ENCODE measurements at places on chromosomes 4 and X. TPM values are rescaled to one million over a fixed set of nuclear protein-coding genes. Genes with fewer than 3 reads are reported as not detected.

DNA sequence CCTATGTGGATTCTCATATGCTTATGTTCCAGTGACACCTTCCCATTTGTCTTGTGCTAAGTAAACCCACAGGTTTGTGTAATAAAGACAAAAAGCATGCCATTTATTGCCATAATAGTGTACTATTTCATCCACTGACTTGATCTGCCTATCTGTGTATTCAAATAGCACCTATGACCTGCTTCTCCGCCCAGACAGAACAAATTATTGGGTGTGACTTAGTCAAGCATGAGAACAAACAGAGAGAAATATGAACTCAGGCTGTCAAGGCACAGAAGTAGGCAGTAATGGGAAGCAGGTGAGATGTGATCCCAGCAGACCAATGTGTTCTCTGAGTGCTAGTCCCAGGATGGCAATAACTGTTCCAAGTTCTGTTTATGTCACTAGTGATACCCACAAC lies 25.4 kb downstream of the ELOVL6 start:
- DNase-seq: no peak

DNA sequence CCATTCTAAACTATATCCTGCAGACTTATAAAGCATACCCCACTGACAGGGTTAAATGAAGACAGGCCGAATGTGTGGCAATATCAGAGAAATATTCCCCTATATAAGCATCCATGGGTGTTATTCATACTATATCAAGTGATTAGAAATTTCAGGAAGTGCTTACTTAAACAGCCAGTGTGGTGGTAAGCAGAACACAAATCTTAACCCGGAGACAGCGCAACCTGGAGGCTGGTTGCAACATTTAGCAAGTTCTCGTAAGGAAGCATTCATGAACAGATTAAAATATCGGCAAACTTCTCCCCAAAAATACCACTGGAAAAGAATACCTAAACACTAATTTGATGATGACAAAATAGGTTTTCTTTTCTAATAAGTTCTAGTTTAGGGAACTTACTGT lies 261.2 kb downstream of the CBLL2 start:
- DNase-seq: no peak

GRCh38 chr4:8639021-8639420 lies 46.5 kb downstream of the CPZ start:
- DNase-seq: no peak

HHIP gene
- not detected for total RNA-seq

FAM47E gene
- total RNA-seq: not detected

DNA sequence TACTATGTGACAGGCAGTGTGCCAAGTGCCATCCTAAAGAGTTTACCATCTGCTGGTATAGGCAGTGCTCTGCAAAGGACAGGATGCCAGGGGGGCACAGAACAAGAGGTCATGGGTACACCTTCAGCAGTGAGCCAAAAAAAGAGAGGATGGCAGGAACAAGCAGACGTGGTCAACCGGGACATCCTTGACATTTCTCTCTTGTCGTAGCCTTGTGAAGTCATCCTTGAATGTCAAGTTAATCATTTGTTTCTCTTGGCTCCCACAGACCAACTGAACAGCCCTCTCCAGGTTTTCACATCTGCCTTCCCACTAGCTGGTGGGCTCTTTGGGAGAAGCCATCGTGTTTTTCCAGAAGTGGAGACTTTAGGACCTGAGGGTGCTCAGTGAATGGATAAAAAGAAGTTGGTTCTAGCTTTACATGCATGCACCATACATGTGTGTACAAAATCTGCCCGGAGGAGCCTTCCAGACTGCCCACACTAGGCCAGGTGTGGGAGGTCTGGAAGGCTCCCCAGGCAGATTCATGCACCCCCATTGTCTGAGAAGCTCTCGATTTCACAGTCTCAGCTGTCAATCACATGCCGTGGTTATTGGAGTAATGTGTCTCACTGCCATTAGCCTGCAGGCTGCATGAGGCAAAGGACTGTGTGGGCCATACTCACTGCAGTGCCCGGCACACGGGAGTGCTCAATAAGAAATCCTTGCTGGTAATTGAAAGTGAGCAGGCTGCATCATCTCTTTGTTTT lies 16.4 kb downstream of the PNMA6F start:
- no peak for DNase-seq

GRCh38 chr4:25970226-25970675 lies 56.2 kb downstream of the SMIM20 start:
- DNase-seq: no peak

REELD1 gene
- total RNA-seq: 0.45 TPM

MFAP3L gene
- total RNA-seq: 0.59 TPM

- DNase-seq: no peak
Measured at GRCh38 chrX:129632443-129632842, 22.3 kb downstream of the APLN start.

GRCh38 chr4:140851032-140851636 lies 94.9 kb upstream of the TBC1D9 start:
- DNase-seq: no peak

TMSB15C gene
- 4.6 TPM for total RNA-seq

TASL gene
- 9.0 TPM for total RNA-seq

DNA sequence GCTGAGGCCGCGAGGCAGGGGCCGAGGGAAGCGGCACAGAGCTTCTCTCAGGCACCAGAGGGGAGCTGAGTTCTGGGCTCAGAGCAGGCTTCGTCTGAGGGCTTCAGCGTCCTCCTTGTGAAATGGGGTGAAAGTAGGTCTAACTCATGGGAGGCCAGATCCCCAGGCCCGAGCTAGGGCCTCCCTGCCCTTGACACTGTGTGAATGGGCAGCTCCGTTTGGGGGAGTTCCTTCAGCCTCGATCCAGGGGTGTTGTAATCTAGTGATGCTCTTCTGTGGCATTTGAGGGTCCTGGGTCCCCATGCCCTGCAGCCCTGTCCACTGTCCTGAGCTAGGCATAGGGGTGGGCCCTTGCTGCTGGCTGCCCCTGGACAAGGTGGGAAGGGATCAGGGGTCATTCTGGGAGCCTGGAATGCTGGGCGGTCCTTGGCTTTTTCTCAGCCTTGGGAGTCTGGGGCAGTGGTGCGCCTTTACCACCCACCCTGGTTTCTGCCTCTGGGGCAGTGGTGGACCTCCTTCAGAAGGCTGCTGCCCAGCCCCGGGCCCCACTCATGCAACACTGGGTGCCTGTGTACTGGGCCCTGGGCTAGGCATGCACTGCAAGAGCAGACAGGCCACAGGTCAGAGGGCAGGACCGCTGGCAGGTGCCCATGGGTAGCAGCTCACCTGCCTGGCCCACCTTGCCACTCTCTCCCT lies 4.1 kb downstream of the SH3BP2 start:
- DNase-seq: no peak

DNA sequence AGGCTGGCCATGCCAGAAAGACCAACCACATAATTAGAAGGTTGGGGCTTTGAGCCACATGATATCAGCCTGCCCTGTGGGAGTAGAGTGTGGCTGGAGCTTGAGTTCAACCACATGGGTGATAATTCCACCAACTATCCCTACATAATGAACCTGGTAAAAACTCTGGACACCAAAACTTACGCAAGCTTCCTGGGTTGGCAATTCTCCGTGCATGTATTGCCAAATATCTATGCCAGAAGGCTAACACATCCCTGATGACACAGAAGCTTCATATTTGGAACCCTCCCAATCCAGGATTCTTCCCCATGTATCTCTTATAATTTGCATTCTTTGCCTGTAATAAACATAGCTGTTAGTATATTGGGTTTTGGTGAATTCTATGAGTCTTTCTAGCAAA lies 68.2 kb downstream of the FUNDC1 start:
- no peak for DNase-seq

CXCL8 gene
- 0.80 TPM for total RNA-seq

SLC2A9 gene
- 3.8 TPM for total RNA-seq

FHDC1 gene
- 0.12 TPM for total RNA-seq

DNA sequence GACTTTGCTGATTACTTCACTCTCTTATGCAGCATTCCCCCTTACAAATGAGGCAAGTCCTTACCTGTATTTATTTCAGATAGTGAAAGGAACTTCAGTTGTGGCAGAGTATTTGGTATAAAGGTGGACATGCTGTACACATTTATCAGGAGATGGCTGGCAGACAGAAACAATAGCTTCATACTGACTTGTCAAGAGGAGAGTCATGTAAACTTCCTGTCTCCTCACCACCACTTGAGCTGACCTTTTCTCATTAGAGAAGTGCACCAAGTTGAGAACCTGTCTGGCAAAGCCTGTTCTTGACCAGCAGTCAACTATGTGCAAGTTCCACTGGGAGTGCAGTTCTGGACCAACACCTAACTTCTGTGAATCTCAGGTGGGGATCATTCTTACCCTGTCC lies 80.8 kb downstream of the LARP1B start:
- no peak for DNase-seq

DGAT2L6 gene
- total RNA-seq: not detected

TCEAL7 gene
- not detected for total RNA-seq

DNA sequence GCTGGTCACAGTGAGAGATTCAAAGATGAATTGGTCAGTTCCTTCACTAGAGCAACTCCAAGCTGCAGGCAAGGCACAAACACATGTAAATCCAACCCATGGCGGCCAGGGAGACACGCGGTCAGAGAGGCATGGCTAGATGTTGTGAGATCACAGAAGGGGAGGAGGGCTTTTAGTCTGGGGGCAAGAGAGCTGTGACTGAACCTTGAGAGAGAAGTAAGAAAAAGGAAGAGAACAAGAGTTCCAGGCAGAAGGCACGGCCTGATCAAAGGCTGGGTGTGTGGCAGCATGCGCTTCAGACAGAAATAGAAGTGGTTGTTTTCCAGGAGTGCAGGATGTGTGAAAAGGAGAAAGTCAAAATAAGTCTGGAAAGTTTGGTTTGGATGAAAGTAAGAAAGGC lies 15.9 kb downstream of the CCDC149 start:
- no peak for DNase-seq

DNA sequence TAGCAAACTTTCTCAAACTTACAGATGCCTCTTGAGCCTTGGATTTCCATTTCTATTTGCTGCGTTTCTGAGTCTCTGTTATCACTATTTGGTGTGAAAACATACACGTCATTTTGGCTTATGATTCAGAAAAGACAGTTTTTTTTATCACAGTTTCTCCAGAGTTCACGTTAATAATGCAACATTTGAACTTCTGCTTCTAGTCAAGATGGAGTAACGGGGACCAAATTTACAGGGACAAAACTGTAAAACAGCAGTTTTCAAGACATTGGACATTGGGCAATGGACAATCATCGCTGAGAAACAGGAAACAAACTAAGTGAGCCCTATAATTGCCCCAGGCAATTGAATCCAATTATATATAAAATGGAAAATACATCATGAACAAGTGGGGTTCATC lies 36.2 kb upstream of the TASL start:
- DNase-seq: no peak

CFAP99 gene
- not detected for total RNA-seq

HNRNPD gene
- total RNA-seq: 421 TPM

- DNase-seq: no peak
Measured at GRCh38 chr4:41656572-41657520, 91.7 kb downstream of the PHOX2B start.

DNA sequence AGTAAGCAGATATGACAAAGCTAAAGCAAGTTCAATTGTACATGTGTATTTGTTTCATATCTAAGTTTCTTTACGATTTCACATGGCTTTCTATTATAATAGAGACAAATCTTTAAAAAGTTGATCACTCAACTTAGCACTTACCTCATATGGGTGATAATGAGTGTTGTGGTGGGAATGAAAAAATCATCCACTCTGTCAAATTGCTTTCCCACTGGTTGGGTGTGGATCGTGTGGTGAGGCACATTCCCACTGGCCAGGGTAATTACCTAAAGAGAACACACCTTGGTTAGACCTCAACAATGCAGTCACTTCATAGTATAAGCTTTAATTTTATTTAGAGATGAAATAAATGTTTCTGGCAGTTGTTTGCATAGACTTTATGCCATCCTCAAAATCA lies 708.9 kb downstream of the FSTL5 start:
- DNase-seq: no peak

INTS6L gene
- total RNA-seq: 20.3 TPM

GRCh38 chr4:138952411-138952810 lies 63.2 kb upstream of the NOCT start:
- DNase-seq: no peak

GRCh38 chr4:48041535-48042137 lies 25.1 kb downstream of the NIPAL1 start:
- DNase-seq: no peak

SSX1 gene
- not detected for total RNA-seq

SLIT2 gene
- not detected for total RNA-seq

PF4V1 gene
- not detected for total RNA-seq

USO1 gene
- total RNA-seq: 30.1 TPM

FATE1 gene
- total RNA-seq: not detected

SLC25A5 gene
- 434 TPM for total RNA-seq

DNA sequence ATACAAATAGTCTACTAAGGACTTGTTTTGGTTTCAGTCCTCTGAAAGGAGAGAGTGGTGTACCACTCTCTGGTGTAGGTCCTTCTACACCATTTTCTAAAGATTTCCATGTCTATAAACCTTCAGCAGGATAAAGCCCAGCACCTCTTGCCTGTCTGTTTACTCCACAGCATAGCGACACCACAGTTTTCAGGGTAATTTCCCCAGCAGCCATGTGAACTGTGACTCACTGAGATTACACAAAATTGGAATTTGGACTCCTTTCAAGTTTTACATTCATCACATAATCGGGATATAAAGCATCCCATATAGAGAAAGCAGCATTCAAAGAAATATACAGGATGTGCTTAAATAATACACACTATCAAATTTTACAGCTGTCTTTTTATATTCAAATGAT lies 229.6 kb downstream of the PRDM5 start:
- DNase-seq: no peak

DNA sequence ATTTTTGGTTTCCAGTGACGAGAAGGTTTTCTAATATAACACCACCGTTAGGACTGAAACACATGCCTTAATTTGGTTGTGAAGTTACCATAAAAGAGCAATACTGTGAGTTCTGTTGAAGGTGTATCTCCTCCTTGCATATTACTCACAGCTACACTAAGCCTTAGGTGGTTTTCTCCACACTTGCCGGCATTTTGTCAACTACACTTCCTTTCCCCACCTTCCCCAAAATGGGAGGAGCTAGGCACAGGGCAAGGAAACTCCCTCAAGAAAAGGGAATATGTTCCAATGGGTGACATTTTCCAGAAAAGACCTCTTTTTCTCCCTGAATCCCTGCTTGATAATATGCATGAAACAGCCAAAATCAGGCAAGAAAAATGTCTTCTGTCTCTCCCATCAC lies 44.8 kb downstream of the RELL1 start:
- no peak for DNase-seq

DNA sequence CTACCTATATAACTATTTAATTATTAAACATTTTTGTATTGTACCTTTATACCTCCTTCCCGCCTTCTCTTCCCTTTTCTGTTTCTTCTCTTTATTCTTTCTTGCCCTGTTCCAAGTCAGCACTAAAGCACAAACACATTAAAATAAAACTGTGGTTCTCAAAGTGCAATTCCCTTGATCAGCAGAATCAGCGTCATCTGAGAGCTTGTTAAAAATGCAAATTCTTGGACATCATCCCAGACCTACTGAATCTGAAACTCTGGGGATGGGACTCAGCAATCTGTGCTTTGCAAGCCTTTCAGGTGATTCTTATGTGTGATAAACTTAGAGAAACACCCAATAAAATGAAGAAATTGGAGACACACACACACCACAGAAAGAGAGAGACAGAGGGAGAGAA lies 178.4 kb upstream of the BMP3 start:
- DNase-seq: no peak

Data from activated CD8-positive, alpha-beta memory T cell treated with anti-CD3 and anti-CD28 coated beads, Interleukin-2, amount 10 ng/mL, durations not matched to agents 7 days and 5 days (primary cell).